ENCODE measurements at places on chromosomes 5 and 9. TPM values are rescaled to one million over a fixed set of nuclear protein-coding genes. Genes with fewer than 3 reads are reported as not detected.

Gene SLC27A6
- 0.29 TPM for total RNA-seq

- no peak for DNase-seq
These were observed 135.2 kb upstream of the CLINT1 start for GRCh38 chr5:157993986-157994691.

- DNase-seq = no peak
These were observed 689.6 kb upstream of the CDH10 start for GRCh38 chr5:25334350-25334749.

DNA sequence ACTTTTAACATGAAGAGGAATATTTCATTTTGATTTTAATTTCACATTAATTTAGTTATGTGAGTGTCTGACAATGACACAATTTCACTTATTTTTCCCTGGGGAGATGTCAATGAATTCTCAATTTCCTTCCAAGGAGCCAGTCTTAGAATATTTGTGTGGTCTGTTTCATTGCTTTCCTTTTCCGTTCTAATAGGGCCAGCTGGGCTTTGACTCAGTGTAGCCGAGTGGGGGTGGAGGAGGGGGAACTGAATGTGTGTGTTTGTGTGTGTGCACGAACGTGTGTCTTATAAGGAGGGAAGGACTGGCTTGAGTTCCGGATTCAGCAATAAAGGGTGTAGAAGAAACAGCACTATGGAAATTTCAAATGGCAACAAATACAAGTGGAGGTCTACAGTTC is 100.0 kb downstream of the BASP1 start:
- DNase-seq = no peak

Data from glomerular endothelial cell (primary cell).